ENCODE measurements at places on chromosomes 12 and 14. TPM values are rescaled to one million over a fixed set of nuclear protein-coding genes. Genes with fewer than 3 reads are reported as not detected.

- H3K27me3 ChIP-seq: peaks cover 17% of the 10 kb centered on the region
- H3K4me1 ChIP-seq: peaks cover 6% of the 10 kb centered on the region
- DNase-seq: peak; percentile 92
- no peaks in the 10 kb centered on the region for H3K36me3 ChIP-seq
Measured at GRCh38 chr14:105489542-105490266, 1.3 kb upstream of the TEDC1 start.

- no peaks in the 10 kb centered on the region for H3K27me3 ChIP-seq
- DNase-seq: peak; percentile 30
- H3K4me1 ChIP-seq: peaks cover 76% of the 10 kb centered on the region
- peak overlapping the region; percentile 65 for H3K4me3 ChIP-seq
- no peaks in the 10 kb centered on the region for H3K36me3 ChIP-seq
Measured at GRCh38 chr12:27550653-27550975, 26.6 kb downstream of the PPFIBP1 start.

- H3K4me1 ChIP-seq: peaks cover 41% of the 10 kb centered on the region
- H3K4me3 ChIP-seq: no peak overlapping the region
- no peaks in the 10 kb centered on the region for H3K27me3 ChIP-seq
- H3K27ac ChIP-seq: peak overlapping the region; percentile 66
- H3K36me3 ChIP-seq: no peaks in the 10 kb centered on the region
Measured at GRCh38 chr14:54446161-54446693, 5.1 kb upstream of the CNIH1 start.

- peak; percentile 59 for DNase-seq
- H3K4me3 ChIP-seq: peak overlapping the region; percentile 92
- H3K27ac ChIP-seq: peak overlapping the region; percentile 96
- H3K27me3 ChIP-seq: no peaks in the 10 kb centered on the region
- peaks cover 44% of the 10 kb centered on the region for H3K4me1 ChIP-seq
Measured at GRCh38 chr12:76029982-76030340, 1.6 kb downstream of the PHLDA1 start.

GRCh38 chr14:76736514-76736913, 24.8 kb upstream of the VASH1 start:
- no peak overlapping the region for H3K27ac ChIP-seq
- no peaks in the 10 kb centered on the region for H3K36me3 ChIP-seq
- no peaks in the 10 kb centered on the region for H3K27me3 ChIP-seq
- no peak overlapping the region for H3K4me3 ChIP-seq

PAX9 gene
- total RNA-seq: not detected

- DNase-seq: peak; percentile 73
- H3K4me1 ChIP-seq: peaks cover 14% of the 10 kb centered on the region
- H3K36me3 ChIP-seq: no peaks in the 10 kb centered on the region
- H3K27me3 ChIP-seq: no peaks in the 10 kb centered on the region
Measured at GRCh38 chr14:34843011-34843554, 32.1 kb downstream of the BAZ1A start.

DNA sequence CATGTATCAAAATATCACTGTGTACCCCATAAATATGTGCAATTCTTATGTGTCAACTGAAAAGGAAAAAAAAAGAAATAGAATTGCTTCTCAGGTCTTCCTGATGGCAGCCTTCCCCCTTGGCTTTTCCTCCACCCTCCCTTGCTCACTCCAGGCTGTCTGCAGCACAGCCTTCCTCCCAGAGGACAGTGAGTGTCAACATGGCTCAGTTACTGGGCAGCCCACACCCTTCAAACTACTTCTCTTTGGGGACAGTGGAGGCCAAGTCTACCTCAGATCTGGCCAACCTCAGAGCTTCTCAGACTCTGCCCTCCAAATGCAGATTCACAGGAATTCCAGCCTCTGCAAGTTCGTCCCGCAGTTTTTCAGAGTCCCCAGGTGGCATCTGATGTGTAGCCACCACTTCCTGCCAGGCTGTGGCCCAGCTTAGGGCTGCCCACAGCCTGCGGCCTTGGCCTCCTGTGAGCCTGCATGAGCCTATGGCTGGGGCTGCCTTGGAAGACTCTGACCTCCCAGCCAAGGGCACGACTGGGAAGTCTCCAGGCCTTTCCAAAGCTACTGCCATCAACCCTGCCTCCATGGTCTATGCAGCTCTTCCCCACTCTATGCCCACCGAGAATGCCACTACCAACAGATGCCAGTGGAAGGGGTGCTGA, 148.0 kb upstream of the PWP1 start:
- no peaks in the 10 kb centered on the region for H3K36me3 ChIP-seq
- H3K27ac ChIP-seq: no peak overlapping the region
- no peaks in the 10 kb centered on the region for H3K4me1 ChIP-seq
- no peaks in the 10 kb centered on the region for H3K27me3 ChIP-seq

DNA sequence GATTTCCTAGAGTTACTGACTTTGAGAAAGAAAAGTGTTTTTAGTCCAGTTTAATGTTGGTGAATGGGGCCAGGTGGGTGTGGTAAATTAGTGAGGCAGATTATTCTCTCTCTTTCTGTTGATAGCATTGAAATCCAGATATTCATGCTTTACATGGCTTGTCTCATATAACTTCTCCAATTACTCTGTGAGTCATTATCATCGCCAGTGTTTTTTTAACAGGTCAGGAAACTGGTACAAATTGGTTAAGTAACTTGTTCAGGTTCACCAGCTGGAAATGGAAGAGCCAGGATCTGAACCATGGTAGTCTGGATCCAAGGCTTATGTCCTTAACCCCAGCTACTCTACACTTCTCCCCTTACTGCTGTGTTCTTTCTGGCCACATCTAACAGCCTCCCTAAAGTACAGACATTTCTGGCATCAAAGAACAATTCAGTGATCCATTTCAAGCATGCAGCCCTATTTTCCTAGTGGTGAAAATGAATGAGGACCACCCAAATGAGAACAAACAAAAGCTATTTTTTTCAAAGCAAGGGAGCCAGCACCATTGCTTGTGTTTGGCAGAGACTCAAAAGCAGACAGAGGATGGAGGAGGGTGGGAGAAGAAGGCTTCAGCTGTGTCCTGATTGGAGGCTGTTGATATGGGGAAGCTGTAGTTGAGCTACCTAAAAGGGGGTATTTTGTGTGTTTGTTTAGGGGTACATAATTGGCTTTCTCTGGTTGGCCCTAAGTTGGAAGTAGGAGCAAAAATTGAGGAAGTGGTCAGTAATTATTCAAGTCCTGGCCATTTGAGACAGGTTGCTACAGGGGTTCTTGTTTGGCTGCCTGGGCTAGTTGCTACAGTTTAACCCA, 1.7 kb downstream of the IRAK3 start:
- DNase-seq: peak; percentile 48
- no peaks in the 10 kb centered on the region for H3K36me3 ChIP-seq
- peaks cover 10% of the 10 kb centered on the region for H3K4me1 ChIP-seq
- H3K4me3 ChIP-seq: peak overlapping the region; percentile 75

- H3K27ac ChIP-seq: no peak overlapping the region
- H3K27me3 ChIP-seq: no peaks in the 10 kb centered on the region
Measured at GRCh38 chr14:50260072-50260471, 28.7 kb upstream of the SOS2 start.

DNA sequence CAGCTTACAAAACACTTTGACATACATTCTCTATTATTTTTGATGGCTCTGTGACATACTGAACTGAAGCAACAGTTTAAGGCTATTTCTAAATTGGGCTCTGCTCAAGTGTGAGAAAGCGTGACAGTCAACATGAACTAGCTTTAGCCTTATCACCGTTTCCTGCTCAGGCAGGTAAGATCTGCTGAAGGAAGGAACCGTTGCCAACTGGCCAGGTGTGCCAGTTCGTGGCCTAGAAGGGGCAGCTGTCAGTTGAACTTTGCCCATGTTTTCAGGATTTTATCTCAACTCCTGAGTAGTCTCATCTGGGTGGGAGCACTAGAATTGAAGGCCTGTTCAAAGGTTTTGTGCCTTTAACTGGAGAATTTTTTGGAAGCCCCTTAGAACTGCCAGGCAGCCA, 79.5 kb downstream of the ETV6 start:
- H3K4me1 ChIP-seq: peaks cover 34% of the 10 kb centered on the region
- no peak for DNase-seq
- H3K27ac ChIP-seq: no peak overlapping the region
- no peak overlapping the region for H3K4me3 ChIP-seq

GRCh38 chr14:54533100-54533499, 23.4 kb downstream of the CGRRF1 start:
- no peak overlapping the region for H3K4me3 ChIP-seq
- no peak overlapping the region for H3K27ac ChIP-seq
- peaks cover 7% of the 10 kb centered on the region for H3K4me1 ChIP-seq
- H3K27me3 ChIP-seq: no peaks in the 10 kb centered on the region
- no peak for DNase-seq

GRCh38 chr12:123167329-123167728, 16.4 kb upstream of the PITPNM2 start:
- H3K27ac ChIP-seq: no peak overlapping the region
- no peaks in the 10 kb centered on the region for H3K4me1 ChIP-seq
- H3K27me3 ChIP-seq: no peaks in the 10 kb centered on the region

GRCh38 chr12:54431911-54432814, 13.1 kb upstream of the ITGA5 start:
- peaks cover 45% of the 10 kb centered on the region for H3K4me1 ChIP-seq
- peak overlapping the region; percentile 76 for H3K27ac ChIP-seq
- H3K36me3 ChIP-seq: no peaks in the 10 kb centered on the region
- DNase-seq: peak; percentile 96

GRCh38 chr14:100391724-100392123, 68.6 kb downstream of the SLC25A47 start:
- no peaks in the 10 kb centered on the region for H3K27me3 ChIP-seq
- H3K4me3 ChIP-seq: no peak overlapping the region
- H3K27ac ChIP-seq: peak overlapping the region; percentile 25
- H3K36me3 ChIP-seq: no peaks in the 10 kb centered on the region

DNA sequence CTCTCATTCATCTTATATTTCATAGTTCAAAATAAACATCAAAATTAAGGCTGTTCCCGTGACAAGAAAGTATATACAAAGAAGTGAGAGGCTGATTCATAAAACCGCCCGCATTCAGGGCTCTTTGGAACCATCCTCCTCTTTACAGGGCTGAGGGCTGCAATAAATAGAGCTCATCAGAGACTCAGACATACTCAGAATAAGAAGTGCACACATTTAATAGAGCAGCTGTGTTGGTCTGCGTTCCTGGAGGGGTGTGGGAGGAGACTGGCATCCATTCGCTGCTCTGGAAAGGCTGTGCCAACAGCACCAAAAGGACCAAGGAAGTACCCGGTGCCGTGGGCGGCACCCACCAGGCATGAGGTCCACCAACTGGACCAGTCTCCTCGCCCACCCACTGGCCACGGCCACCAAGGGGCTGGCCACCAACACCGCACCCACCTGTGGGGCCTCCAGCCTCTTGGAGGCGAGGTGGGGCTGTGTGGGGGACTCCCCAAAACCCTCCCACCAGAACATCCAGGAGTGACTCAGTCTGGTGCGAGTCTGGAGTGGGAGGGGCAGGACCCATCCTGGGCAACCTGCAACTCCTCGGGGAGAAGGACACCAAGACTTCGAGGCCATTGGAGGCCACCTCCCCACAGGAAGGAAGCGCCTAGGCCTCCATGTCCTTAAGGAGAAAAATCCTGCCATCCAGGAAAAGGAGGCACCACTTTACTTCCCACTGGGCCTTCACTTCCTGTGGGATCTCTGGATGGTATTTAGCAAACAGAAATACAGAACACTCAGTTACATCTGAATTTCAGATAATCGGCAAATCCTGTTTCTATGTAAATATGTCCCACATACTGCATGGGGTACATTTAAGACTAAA, 32.7 kb downstream of the VCPKMT start:
- H3K4me3 ChIP-seq: no peak overlapping the region
- no peaks in the 10 kb centered on the region for H3K27me3 ChIP-seq
- H3K4me1 ChIP-seq: peaks cover 14% of the 10 kb centered on the region
- H3K36me3 ChIP-seq: no peaks in the 10 kb centered on the region

ADGRD1 gene
- total RNA-seq: 7.9 TPM

ABHD12B gene
- total RNA-seq: not detected

GRCh38 chr12:91695964-91696363, 449.7 kb downstream of the BTG1 start:
- DNase-seq: no peak
- no peaks in the 10 kb centered on the region for H3K27me3 ChIP-seq
- H3K4me3 ChIP-seq: no peak overlapping the region
- no peaks in the 10 kb centered on the region for H3K36me3 ChIP-seq
- H3K4me1 ChIP-seq: no peaks in the 10 kb centered on the region
- H3K27ac ChIP-seq: no peak overlapping the region

- DNase-seq: no peak
- no peaks in the 10 kb centered on the region for H3K27me3 ChIP-seq
- H3K36me3 ChIP-seq: no peaks in the 10 kb centered on the region
Measured at GRCh38 chr12:12885096-12885792, 6.1 kb upstream of the GPRC5A start.

DNA sequence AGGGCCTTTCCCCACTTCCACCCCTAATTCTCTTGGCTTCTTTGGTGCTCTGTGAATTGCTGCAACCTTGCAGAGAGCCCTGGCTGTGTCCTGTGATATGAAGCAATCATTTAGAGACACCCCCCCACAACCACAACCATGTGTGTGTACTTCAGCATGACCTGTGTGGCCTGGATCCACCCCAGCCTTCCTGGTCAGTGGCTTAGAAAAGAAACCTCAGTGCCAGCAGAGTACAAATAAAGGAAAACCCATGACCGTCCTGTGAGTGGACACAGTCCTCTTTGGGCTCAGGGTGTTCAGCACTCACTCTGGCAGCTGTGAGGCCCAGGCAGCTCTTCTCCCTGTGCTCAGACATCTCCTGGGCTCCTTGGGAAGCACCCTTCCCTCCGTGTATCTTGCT, 206.6 kb upstream of the DIO3 start:
- no peak overlapping the region for H3K4me3 ChIP-seq
- no peak for DNase-seq
- no peak overlapping the region for H3K27ac ChIP-seq
- H3K27me3 ChIP-seq: 0 out of 2 replicates have a peak, but pooled peaks cover 10% of the 10 kb centered on the region

TRIM9 gene
- total RNA-seq: 0.32 TPM

DNA sequence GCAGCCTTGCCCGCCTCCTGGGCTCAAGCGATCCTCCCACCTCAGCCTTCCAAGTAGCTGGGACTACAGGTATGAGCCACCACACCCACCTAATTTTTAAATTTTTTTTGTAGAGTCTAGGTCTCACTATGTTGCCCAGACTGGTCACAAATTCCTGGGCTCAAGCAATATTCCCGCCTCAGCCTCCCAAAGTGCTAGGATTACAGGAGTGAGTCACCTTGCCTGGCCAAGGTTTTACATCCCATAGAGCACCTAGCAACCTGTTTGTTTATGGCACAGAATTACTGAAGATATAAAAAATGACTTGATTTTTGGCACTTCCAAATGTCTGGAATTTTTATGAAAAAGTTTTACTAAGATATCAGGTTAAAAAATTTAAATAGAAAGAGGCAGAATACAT, 16.5 kb downstream of the MYO1A start:
- H3K27ac ChIP-seq: no peak overlapping the region
- no peak overlapping the region for H3K4me3 ChIP-seq
- peaks cover 40% of the 10 kb centered on the region for H3K27me3 ChIP-seq
- H3K36me3 ChIP-seq: no peaks in the 10 kb centered on the region
- DNase-seq: no peak

BRI3BP gene
- total RNA-seq: 1.9 TPM

DNA sequence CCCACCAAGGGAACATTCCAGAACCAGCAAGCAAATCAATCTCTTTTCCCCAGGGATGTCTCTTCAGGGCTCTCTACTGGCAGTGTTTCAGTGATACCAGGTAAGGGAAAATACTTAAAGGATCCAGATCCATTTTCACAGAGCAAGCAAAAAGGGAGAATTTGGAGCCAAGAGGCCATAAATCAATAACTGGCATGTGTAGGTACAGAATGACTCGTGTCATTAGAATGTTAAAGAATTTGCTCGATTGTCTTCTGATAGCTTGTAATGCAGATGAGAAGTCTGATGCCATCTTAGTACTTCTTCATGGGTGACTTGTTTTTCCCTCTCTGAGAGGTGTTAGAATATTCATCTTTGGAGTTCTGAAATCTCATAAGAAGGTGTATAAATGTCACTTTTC, 242.9 kb downstream of the KTN1 start:
- DNase-seq: no peak
- H3K4me1 ChIP-seq: no peaks in the 10 kb centered on the region
- peaks cover 5% of the 10 kb centered on the region for H3K27me3 ChIP-seq
- no peak overlapping the region for H3K27ac ChIP-seq
- H3K4me3 ChIP-seq: no peak overlapping the region

Data from GM23248 (cell line).